ENCODE measurements at places on chromosomes 13 and 19.

DNA sequence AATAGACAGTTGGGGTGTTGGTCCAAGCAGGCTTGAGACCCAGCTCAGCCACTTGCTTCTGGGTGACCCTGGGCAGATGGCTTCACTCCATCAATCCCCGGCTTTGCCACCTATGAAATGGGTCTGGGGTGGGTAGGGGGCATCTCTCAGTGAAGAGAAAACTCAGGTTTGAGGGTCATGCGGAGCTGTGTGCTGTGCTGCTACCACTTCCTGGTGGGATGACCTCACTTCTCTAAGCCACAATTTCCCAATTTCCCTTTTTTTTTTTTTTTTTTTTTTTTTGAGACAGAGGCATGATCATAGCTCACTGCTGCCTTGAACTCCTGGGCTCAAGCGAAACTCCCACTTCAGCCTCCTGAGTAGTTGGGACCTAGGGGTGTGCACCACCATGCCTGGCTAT lies 4.6 kb upstream of the PLAUR start:
- H3K36me3 ChIP-seq: no peaks in the 10 kb centered on the region
- H3K4me1 ChIP-seq: no peaks in the 10 kb centered on the region
- no peaks in the 10 kb centered on the region for H3K27me3 ChIP-seq
- H3K4me3 ChIP-seq: no peak overlapping the region

DNA sequence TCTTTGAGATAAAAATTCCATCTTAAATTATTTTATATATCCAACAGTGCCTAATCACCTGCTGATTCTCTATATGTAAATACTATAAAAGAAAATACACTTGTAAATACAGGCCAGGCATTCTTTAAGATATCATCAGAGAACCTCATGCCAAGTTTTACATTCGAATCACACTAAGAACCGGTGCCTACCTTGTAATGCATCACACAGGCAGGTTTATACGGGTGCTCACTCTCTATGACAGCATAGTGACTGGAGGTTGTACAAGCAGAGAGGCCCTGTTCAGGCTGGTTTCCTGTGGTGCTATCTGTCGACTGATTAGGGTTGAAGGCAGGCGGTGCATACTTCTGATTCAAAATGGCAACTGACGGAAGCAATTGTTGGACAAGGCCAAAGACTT lies 141.3 kb upstream of the FBXL3 start:
- no peak overlapping the region for H3K27ac ChIP-seq
- no peaks in the 10 kb centered on the region for H3K27me3 ChIP-seq
- H3K36me3 ChIP-seq: no peaks in the 10 kb centered on the region
- H3K4me3 ChIP-seq: no peak overlapping the region
- DNase-seq: no peak
- no peaks in the 10 kb centered on the region for H3K4me1 ChIP-seq

DNA sequence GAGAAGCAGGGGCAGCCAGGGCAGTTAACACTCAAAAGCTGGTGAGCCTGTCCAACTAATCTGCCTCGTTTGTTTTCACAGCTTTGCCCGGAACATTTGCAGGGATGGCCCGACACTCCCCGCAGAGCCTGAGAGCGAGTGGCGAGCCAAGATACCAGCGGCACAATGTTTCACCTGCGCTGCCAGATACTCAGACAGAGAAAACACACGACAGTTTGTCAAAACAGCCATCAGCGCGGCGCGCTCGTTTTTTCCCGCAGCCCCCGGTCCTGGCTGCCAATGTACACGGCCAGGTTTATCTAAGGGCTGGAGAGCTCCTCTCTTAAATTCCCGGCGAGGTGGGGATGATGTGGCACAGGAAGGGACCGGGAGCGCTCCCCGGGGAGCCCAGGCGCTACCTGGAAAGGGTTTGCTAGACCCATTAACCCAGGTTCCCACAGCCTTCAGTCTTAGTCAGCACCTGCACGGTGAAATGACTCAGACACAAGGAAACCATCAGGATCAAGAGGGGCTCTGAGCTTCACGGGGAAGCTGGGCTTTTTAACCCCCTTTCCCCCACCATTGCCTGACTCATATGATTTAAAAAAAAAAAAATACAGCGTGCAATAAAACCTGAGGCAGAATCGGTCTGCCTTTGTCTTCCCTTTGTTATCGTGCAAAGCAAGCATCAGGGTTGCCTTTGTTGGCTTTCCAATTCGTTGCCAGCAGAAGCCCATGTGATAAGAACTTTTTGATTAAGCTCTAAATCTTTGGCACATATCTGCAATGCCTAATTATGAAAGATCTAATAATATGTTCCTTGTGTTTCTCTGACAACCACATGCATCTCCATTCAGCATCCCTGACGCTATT lies 186.2 kb downstream of the EFNB2 start:
- H3K4me1 ChIP-seq: no peaks in the 10 kb centered on the region
- no peak overlapping the region for H3K27ac ChIP-seq
- H3K36me3 ChIP-seq: no peaks in the 10 kb centered on the region
- H3K4me3 ChIP-seq: no peak overlapping the region

DNA sequence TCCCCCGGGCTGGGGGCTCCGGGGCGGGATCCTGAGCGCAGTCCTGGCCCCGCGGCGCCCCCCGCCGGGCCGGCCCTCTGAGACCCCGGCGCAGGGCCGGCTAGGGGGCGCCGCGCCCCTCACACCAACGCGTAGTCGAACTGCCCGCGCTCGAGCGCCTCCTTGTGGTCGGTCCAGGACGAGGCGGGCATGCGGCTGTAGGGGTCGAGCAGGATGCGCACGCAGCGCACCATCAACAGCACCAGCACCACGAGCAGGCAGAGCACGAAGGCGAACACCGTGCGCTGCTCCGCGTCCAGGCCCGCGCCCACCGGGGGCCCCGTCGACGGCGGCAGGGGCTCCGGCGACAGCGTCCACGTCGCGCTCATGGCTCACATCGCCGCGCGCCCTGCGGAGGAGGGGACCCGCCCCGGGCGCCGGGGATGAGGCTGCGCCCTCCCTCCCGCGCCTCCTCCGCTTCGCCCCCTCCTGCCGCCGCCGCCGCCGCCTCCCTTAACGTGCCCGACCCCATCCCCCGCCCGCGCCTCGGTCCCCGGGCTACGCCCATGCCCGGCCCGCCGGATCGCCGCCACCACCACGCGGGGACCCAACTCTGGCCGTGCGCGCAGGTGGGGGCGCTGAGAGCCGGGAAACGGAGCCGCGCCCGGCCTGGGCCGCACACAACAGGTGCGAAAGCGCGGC lies 624 bp downstream of the CTXN1 start:
- peak; percentile 81 for DNase-seq
- no peaks in the 10 kb centered on the region for H3K27me3 ChIP-seq
- peaks cover 27% of the 10 kb centered on the region for H3K4me1 ChIP-seq
- H3K4me3 ChIP-seq: peak overlapping the region; percentile 32
- no peaks in the 10 kb centered on the region for H3K36me3 ChIP-seq

DNA sequence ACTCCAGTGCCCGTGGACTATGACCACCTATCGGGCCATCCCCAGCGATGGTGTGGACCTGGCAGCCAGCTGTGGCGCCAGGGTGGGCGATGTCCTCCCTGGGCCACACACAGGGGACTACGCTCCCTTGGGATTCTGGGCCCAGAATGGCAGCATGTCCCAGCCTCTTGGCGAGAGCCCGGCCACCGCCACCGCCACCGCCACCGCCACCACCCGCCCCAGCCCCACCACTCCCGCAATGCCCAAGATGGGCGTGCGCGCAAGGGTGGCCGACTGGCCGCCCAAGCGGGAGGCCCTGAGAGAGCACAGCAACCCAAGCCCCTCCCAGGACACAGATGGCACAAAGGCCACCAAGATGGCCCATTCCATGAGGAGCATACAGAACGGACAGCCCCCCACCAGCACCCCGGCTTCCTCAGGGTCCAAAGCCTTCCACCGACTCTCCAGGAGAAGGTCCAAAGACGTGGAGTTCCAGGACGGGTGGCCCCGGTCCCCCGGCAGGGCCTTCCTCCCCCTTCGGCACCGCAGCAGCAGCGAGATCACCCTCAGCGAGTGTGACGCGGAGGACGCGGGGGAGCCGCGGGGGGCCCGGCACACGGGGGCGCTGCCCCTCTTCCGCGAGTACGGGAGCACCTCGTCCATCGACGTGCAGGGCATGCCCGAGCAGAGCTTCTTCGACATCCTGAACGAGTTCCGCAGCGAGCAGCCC lies 142.3 kb downstream of the DPF1 start:
- no peak overlapping the region for H3K27ac ChIP-seq
- no peaks in the 10 kb centered on the region for H3K27me3 ChIP-seq
- no peaks in the 10 kb centered on the region for H3K4me1 ChIP-seq
- no peak for DNase-seq

GRCh38 chr13:30334663-30335386 lies 27.5 kb upstream of the KATNAL1 start:
- H3K27me3 ChIP-seq: no peaks in the 10 kb centered on the region
- H3K4me1 ChIP-seq: peaks cover 7% of the 10 kb centered on the region
- no peak for DNase-seq
- H3K4me3 ChIP-seq: no peak overlapping the region
- H3K27ac ChIP-seq: peak overlapping the region; percentile 58
- no peaks in the 10 kb centered on the region for H3K36me3 ChIP-seq

- peak overlapping the region; percentile 100 for H3K27ac ChIP-seq
- H3K4me3 ChIP-seq: peak overlapping the region; percentile 87
- H3K36me3 ChIP-seq: no peaks in the 10 kb centered on the region
- DNase-seq: no peak
- H3K27me3 ChIP-seq: no peaks in the 10 kb centered on the region
These were observed 62.4 kb downstream of the SERP2 start for GRCh38 chr13:44435919-44436510.

GRCh38 chr13:48066310-48066989 lies 28.5 kb downstream of the MED4 start:
- H3K27ac ChIP-seq: no peak overlapping the region
- no peaks in the 10 kb centered on the region for H3K27me3 ChIP-seq
- H3K4me1 ChIP-seq: no peaks in the 10 kb centered on the region
- DNase-seq: no peak
- H3K4me3 ChIP-seq: no peak overlapping the region

DNA sequence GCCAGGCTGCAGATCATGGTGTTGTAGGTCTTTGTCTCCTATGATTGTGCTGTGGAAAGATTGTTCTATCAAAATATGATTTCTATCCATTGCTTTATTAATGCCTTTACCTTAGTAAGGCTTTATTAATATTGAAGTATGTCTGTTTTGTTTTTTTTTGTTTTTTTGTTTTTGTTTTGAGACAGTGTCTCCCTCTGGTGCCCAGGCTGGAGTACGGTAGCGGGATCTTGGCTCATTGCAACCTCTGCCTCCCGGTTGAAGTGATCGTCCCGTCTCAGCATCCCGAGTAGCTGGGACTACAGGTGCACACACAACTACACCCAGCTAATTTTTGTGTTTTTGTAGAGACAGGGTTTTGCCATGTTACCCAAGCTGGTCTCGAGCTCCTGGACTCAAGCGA lies 7.7 kb downstream of the IRGC start:
- H3K4me3 ChIP-seq: no peak overlapping the region
- H3K4me1 ChIP-seq: no peaks in the 10 kb centered on the region
- no peak overlapping the region for H3K27ac ChIP-seq
- H3K27me3 ChIP-seq: no peaks in the 10 kb centered on the region
- DNase-seq: no peak
- H3K36me3 ChIP-seq: no peaks in the 10 kb centered on the region

DNA sequence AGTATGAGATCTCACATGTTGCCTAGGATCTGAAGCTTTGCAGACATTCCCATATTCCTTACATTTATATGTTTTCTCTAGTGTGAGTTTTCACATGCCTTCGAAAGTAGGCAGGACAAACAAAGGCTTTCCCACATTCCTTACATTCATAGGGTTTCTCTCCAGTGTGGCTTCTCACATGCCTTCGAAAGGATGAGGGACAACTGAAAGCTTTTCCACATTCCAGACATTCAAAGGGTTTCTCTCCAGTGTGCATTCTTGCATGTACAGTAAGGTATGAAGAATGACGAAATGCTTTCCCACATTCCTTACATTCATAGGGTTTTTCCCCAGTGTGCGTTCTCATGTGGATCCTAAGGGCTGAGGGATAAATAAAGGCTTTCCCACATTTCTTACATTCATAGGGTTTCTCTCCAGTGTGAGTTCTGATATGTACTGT lies 14.2 kb downstream of the ZNF699 start:
- H3K36me3 ChIP-seq: no peaks in the 10 kb centered on the region
- H3K27me3 ChIP-seq: no peaks in the 10 kb centered on the region
- no peak overlapping the region for H3K4me3 ChIP-seq
- H3K4me1 ChIP-seq: no peaks in the 10 kb centered on the region
- DNase-seq: no peak
